Right hindlimb (tissue), 1 donor: ENCODE measurements at places on chromosomes 7 and 10.
A peak's percentile ranks its signal among the peaks of the same experiment; 100 is the strongest.

DNA sequence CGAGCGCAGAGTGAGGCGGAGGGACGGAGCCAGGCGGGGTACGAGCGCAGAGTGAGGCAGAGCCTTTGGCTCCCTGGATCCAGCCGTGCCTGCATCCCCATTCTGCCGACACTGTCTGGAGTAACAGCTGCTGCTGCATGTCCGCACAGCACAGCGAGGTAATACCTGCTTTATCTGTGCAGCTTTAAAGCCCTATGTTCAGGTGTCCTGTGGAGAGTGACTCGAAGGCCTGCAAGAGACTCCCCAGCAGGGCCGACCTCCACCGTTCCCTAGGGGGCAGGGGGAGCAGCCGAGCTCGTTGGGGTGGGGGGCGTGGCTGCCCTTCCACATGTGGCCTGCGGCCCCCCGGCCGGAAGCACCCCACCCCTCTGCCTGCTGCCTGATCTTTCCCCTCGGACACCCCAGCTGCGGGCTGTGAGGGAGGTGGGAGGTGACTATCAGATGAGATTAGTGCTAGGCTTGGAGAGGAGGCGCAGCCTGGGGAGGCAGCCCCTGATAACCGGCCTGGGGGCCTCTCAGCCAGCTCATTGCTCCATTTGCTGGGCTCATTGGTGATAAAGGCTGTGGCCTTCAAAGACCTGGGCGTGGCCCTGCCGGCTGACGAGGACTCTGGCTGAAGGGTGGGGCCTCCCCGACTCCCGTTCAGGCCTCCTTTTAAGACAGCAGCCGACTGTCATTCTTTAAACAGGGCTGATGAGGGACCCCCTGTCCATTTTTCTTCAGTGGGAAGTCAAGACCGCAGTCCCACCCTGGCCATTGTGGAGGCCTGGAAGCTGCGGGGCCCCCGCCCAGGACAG lies 8.0 kb downstream of the VENTX start:
- DNase-seq: no peak

DNA sequence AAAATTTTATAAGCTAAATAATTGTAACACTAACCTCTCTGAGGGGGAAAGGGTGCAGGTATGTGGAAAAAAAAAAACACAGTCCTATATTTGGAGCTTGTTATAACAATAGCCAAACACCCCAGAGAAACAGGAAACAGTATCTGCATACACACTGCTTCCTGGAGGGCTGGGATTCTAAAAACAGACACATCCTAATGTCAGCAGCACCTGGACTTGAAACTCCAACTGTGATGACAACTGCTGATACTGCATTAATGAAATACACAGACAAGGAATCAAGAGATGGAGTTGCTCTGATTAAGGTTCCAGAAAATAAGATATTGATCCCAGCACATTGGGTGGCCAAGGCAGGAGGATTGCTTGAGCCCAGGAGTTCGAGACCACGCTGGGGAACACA lies 9.3 kb downstream of the DAGLB start:
- no peak for DNase-seq

DNA sequence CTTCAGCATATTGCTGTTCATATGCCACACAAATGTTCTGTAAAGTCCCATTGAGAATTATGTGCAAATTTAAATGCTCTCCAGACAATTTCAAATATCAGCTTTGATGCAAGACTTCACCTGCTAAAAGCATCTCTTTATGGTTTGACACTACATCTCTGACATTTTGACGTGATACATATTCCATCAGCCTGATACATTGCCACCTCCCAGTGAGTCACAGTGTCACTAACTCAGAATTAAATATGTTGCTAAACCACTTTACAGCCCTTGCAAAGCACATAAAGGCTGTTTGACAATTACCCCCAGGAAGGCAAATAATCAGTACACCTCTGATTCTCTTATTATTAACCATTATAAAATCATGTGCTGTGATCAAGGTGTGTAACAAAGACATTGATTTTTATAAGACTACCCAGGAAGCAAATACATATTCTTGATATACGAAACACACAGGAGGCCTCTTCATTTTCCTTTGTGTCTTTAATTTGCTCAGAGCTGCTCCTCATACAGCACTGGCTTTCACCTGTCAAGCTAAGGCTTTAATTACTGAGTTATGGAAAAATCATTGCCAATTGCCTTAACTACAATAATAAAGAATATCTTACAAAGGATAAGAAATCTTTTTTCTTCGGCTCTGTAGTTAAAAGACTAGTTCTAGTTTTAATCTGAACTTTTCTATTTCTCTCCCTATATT lies 547.5 kb upstream of the C7orf33 start:
- no peak for DNase-seq

- peak; percentile 54 for DNase-seq
These were observed 44.0 kb downstream of the COL13A1 start for GRCh38 chr10:69845574-69846292.

DNA sequence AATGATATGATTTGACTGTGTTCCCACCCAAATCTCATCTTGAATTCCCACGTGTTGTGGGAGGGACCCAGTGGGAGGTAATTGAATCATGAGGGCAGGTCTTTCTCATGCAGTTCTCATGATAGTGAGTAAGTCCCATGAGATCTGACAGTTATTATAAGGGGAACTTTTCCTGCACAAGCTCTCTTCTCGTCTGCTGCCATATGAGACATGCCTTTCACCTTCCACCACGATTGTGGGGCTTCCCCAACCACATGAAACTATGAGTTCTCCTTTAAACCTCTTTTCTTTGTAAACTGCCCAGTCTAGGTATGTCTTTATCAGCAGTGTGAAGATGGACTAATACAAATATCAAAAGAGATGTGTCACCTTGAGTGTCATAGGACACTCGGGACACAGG lies 502.7 kb upstream of the PODXL start:
- DNase-seq: no peak

GRCh38 chr7:130922206-130923112 lies 188.5 kb upstream of the KLF14 start:
- DNase-seq: no peak

GRCh38 chr7:33904681-33905388 lies 504 bp upstream of the BMPER start:
- peak; percentile 59 for DNase-seq

- DNase-seq: no peak
These were observed 272.6 kb upstream of the DGKB start for GRCh38 chr7:15175152-15175551.

- DNase-seq: no peak
These were observed 28.1 kb downstream of the DCLRE1A start for GRCh38 chr10:113825791-113826190.

GRCh38 chr7:33422825-33423645 lies 293.7 kb downstream of the BBS9 start:
- DNase-seq: no peak

DNA sequence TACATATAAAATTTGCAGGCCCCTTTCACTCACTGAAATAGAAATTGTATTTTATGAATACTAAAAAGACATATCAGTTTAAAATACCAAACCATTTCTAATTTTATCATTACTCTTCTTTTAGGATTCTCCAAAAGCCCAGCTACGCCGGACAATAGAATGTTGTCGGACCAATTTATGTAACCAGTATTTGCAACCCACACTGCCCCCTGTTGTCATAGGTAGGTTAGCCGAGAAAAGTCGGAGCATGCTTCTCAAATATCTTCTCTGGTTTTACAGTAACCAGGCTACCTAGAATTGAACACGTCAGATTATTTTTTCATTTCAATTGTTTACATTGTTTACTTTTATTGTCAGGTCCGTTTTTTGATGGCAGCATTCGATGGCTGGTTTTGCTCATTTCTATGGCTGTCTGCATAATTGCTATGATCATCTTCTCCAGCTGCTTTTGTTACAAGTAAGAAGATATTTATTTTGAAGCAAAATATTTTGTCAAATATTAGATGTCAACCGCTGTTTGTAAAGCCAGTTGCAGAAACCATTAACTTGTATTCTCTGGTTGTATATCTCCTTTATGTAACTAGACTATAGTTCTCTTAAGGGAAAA lies 57.6 kb downstream of the MMRN2 start:
- peak; percentile 70 for DNase-seq

DNA sequence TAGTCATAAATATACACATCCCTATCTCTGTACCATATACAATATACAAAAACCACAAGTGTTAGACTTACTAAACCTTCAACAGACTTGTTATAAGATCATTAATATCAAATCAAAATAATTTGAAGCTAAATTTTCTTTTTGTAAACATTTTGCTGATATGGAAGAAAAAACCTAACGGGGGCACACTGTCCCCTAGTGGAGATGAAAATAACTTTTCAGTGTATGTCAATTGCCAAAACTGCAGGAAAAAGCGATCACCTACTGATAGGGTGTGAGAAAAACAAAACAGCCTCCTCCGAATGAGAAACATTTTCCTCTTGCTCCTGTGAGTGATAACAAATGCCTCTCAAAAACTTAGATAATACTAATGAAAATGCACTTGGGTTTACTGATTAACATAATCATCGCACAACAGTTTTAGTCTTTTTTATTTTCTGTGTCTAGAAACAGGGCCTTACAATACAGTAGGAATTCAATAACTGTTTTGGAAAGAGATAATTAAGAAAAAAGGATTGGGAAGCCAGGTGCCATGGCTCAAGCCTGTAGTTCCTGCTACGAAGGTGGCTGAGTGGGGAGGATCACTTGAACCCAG lies 322.7 kb downstream of the CRPPA start:
- DNase-seq: no peak

DNA sequence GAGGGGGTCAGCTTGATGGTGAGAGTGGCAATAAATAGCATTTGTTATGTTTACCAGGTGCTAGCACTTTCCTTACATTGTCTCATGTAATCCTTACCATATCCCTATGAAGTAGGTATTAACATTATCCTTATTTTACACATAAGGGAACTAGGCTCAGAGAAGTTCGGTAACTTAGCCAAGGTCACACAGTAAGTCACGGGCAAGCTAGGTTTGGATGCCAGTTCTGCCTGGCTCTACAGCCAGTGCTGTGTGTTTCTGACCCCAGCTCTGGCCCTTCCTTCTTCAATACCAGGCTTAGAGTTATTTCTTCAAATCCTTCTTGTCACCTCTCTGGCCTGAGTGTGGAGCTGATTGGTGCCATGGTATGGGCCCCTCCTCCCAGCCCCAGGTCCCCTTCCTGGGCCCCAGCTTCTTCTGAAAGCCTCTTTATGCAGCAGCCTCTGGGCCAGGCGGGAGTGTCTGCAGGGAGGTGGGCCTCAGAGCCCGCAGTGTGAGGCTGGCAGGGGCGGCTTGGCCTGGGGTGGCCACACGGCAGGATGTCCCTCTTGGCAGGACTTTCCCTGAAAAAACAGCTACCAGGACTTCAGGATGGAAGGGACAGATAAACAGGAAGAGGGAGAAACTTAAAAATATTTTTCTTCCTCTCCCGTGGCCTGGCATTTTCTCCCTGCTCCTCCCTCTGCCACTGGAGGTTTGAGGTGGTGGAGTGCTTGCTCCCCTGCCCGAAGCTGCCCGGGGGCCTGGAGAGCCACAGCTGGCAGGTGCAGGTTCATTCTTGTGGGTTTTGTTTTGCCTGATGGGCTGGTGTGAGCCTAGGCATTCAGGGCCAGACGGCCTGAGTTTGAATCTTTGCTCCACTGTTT lies 20.6 kb downstream of the PALD1 start:
- no peak for DNase-seq

- DNase-seq: no peak
These were observed 83.8 kb downstream of the ABCA13 start for GRCh38 chr7:48255046-48255445.
